ENCODE measurements at places on chromosomes 6 and 20.

- DNase-seq: no peak
These were observed 122.4 kb downstream of the NFATC2 start for GRCh38 chr20:51420111-51420510.

DNA sequence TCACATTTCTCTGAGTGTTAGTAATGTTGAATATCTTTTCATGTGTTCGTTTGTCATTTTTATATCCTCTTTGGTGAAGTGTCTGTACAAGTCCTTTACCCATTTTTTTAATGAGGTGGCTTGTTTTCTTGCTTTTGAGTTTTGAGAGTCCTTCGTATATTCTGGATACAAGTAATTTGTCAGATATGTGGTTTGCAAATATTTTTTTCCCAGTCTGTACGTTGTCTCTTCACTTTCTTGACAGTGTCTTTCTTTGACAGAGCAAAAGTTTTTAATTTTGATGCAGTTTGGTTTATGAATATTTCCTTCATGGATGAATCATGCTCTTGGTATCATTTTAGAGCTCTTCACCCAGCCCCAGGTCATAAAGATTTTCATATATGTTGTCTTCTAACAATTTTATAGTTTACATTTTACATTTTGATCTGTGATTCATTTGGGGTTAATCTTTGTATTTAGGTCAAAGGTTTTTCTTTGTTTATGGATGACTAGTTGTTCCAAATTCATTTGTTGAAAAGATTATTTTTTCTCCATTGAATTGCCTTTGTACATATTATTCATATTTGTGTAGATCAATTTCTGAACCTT lies 152.5 kb downstream of the MRPL14 start:
- DNase-seq: no peak

DNA sequence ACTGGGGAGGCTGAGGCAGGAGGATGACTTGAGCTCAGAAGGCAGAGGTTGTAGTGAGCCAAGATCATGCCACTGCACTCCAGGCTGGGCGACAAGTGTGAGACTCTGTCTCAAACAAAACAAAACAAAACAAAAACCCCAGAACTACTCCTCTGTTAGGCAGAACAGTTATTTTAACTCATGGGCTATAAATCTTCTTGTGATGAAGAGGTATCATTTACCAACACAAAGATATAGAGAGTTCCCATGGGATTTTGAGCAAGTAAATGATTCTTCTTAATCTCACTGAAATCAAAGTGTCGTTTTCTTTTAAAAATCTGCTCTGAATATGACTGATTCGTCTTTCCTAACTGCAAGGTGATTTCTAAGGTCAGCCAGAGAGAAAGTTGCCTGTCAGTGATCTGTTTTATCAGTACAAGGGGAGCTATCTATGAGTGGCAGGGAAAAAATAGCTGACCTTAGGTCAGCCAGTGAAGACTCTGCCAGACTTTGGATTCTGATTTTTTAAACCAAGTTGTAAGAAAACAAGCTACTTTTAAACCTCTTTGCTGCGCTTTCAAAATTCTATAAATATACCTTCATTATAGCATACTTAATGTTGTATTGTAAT lies 3.8 kb upstream of the DSP start:
- DNase-seq: no peak

GRCh38 chr6:140226637-140227036 lies 852.2 kb upstream of the CITED2 start:
- no peak for DNase-seq

- DNase-seq: no peak
These were observed 42.0 kb downstream of the PREX1 start for GRCh38 chr20:48785801-48786200.

GRCh38 chr6:88705601-88706000 lies 257.8 kb downstream of the RNGTT start:
- DNase-seq: no peak

DNA sequence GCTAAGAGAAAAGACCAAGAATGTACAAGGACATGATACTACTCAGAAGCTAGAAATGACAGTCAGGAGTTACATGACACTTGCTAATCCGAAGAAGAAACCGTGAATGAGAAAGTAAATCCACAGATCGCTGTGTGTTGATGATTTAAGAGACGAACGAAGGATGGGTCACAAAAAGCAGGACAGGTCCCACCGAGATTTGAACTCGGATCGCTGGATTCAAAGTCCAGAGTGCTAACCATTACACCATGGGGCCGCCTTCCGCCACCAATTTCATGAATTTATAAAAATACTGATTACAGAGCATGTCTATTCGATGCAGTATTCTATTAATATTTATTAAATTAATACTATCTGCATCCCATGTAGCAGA lies 54.0 kb upstream of the BTN3A2 start:
- DNase-seq: peak; percentile 38

GRCh38 chr6:111550195-111550594 lies 55.5 kb downstream of the TRAF3IP2 start:
- no peak for DNase-seq

DNA sequence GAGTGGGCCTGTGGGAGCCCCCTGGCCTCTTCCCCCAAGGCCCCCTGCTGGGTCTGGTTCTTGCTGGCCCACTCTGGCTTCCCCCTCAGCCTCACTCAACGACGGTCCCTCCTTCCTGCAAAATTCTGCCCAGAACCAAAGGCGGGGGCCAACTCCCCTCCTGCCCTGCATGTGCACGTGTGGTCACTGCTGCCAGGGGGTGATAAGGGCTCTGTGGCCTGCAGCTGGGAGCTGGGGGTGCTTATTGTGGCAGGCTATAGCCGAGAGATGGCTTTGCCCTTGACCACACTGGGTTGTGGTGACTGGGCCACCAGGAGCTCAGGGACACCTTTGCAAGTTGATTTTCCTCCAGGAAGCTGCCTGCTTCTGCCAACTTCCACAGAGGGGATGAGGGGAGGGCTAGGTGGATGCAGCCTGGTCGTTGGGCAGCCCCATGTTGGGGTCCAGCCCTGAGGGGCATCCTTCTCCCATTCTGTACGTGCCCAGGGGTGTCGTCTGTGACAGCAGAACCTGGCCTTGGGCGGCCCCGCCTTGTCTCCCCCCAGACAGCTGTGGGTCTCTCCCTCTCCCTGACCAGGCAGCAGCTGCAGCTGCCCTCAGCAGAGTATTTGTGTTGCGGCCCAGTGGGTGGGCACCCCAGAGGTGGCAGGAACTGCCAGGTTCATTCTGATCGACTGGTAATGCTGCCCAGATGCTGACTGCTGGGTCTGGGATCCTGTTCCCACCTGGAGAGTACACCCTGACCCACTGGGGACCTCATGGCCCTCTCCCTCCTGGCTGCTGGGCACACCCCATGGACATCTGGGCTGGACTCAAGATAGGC lies 5.6 kb downstream of the TCEA2 start:
- no peak for DNase-seq

DNA sequence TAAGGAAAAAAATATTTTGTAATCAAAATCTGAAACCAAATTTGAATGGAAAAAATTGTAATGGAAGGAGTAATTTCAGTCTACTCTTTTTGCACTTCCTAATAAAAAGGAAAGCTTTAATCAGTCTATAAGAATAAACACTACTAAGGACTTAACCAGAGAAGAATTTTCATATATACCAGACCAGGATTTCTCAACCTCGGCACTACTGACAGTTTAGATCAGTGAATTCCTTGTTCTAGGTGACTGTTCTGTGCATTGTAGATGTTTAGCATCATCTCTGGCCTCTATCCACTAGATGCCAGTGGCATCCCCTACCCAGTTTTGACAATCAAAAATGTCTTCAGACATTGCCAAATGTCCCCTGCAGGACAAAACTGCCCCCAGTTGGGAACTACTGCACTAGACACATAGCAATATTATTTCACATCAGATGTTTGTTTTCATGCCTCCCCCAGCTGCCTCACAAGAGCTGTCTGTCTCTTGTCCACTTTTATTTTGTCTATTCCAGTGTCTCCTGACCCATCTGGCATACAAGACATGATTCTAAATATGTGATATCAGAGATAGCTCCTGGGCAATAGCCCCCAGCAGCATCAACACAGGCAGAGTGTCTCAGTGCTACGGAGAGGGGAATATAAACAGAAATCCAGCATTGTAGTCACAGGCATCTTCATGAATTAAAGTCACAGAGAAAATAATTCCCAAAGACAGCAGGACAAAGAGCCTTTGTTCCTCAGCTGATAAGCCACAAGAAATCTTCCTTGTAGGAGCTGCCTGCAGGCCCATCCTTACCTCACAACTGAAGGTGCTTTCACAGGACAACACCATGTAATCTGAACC lies 27.0 kb downstream of the DNAAF9 start:
- no peak for DNase-seq

DNA sequence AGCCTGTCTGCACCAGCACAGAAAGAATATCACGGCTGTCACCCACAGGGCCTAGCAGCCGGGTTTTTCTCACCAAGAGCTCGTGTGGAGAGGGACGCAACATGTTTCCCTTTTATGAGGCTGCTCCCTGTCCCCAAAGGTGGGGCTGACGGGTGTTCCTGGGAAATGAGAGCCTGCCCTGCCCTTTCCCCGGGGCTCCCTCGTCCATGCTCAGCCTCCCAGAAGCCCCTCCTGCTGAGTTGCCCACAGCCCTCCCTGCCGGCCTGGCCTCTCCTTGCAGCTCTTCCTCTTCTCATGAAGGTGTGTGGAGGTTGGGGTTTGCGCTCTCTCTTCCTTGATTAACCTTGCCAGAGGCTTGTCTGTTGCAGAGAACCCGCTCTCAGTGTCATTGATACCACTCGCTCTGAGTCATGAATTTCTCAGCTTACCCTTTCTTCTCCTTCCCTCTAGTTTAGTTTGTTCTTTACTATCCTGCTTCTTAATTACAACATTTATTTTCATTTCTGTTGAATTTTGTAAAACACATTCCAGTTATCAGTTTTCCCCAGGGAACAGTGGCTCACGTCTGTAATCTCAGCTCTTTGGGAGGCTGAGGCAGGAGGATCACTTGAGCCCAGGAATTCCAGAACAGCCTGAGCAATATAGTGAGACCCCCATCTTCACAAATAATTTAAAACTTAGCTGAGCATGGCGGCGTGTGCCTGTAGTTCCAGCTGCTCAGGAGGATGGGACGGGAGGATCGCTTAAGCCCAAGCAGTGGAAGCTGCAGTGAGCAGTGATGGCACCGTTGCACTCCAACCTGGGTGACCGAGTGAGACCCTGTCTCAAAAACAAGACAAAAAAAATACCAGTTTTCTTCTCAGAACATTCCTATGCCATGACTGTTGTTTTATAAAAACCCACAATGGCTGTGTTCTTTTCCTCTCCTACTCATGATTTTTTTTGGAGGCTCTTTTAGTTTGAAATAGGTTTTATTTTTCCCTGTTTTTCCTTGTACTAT lies 103.8 kb downstream of the TMEM242 start:
- no peak for DNase-seq

DNA sequence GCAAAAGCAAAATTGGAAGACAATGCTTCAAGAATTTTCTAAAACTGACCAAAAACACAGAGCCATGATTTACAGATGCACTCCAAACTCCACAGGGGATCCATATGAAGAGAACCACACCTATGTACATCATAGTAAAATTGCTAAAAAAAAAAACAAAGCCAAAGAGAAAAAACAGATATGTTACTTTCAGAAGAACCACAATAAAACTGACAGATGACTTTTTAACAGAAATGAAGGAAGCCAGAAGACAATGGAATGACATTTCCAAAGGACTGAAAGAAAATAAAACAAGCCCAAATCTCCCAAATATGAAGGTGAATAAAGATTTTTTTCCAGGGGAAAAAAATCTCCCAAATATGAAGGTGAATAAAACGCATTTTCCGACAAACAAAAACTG lies 17.5 kb downstream of the TRERF1 start:
- DNase-seq: no peak

DNA sequence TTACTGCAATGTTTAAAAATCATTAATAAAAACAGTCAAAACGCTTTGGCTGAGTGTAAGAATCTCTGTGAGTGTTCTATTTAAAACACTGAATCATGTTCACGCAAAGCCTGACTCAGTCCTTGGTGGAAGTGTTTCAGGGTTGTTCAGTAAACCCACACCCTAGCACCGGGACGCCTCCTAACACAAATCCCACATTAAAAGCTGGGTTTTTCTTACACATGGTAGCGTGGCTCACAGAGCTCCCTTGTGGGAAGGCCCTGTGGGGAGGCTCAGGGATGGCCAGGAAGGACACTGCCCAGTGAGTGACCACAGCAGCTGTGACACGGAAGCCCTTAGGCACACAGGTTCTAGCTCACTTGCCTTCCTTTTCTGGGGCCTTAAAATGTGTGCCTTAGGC lies 80.2 kb downstream of the GMPR start:
- peak; percentile 41 for DNase-seq

DNA sequence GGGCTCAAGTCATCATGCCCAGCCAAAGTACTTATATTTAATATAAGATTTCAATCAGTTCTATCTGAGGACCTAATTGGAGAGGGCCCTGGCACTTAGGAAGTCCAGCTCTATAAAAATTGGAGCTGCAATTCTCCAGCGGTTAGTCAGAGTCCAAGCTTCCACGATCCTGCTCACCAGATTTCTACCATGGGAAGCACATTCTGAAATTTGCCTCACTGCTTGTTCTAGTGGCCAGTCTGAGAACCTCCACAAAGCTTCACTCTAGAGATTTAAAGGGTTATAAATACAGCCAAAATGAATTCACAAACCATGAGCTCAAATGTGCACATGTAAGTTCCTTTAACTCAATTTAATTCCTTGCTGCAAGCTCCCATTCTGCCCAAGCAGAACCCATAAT lies 33.5 kb downstream of the PNLDC1 start:
- peak; percentile 37 for DNase-seq

DNA sequence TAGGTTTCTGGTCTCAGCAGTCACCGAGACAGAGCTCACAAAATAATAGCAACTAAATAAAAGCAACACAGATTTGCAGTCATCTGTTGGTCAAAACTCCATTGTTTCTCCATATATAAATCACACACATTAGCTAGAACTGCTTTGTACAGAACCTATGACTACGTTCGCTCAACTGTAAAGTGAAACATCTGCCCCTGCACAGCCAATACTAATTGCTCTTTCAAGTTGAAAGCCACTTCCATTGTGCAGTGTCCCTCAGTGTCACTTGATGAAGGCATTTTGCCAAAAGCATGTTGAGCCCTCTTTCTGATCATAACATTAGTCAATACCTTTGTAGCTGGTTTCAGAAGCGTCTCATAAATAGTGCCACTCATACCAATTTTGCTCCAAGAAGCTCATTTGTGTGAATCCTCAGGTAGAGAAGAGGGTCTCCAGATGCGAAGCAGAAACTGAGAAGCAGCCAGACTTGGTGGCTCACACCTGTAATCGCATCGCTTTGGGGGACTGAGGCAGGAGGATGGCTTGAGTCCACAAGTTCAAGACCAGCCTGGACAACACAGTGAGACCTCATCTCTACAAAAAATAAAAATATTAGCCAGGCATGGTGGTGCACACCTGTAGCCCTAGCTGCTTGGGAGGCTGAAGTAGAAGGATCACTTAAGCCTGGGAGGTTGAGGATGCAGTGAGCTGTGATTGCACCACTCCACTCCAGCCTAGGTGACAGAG lies 68.9 kb downstream of the PERP start:
- DNase-seq: no peak

DNA sequence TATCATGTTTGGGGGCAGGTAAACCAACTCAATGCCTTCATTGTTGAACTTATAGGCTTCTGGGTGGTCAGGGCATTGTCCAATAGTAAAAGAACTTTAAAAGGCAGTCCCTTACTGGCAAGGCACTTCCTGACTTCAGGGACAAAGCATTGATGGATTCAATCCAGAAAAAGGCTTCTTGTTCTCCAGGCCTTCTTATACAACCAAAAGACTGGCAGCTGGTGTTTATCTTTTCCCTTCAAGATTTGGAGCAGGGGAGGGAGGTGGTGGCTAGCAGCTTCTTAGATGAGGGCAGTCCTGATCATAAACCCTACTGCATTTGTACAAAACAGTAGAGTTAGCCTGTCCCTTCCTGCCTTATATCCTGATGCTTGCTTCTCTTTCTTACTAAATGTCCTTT lies 57.5 kb downstream of the NCOA3 start:
- peak; percentile 24 for DNase-seq
